ENCODE measurements at places on chromosomes 6 and 20.

- DNase-seq: no peak
These were observed 8.0 kb upstream of the SIM1 start for GRCh38 chr6:100472674-100473073.

DNA sequence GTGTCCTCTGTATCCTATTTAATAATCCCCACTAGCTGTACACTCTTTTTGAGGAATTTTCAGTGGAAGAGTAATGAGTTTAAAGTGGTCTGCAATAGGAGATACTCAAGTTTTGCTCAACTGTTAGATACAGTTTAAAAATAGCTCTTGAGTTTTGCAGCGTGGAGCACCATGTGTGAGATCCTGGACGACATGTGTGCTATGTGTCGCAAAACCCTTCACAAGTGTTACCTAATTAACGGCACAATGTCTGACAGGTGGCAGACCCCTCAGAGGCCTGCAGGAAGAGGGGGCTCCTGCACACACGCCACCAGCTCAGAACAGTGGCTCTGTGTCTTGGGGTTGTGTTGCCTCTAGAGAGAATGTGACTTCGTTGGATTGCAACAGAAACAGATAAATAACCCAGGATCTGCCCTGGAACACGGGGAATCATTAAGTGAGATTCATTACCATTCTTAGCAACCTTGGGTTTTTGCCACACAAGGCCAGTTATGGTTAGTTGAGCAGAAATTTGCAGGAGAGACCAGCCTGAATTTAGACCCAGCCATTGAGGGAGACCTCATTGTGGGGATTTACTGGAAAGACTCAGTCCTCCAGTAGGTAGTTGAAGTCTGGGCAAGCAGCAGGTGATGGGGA, 73.8 kb downstream of the SASH1 start:
- no peak for DNase-seq

GRCh38 chr6:79909517-79909916, 37.8 kb downstream of the ELOVL4 start:
- DNase-seq: no peak

DNA sequence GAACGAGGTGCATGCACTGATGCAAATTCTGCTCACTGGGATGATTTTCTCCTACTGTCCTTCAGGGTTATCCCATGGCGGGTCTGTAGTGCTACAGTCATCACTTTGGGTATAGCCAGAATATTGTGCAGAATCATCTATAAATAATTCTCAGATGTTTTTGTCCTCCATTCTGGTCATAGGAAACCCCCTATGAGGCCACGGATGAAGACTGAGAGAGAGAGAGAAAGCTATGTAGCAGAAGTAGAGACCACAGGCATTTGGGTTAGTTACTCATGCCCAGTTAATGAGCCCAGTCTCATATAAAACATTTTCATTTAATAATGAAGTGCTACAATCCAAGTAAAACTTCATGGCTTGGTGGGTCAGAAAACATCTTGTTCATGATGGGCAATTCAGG, 145.1 kb upstream of the PLN start:
- DNase-seq: no peak

- no peak for DNase-seq
These were observed 262.0 kb upstream of the RIN2 start for GRCh38 chr20:19495905-19496703.

DNA sequence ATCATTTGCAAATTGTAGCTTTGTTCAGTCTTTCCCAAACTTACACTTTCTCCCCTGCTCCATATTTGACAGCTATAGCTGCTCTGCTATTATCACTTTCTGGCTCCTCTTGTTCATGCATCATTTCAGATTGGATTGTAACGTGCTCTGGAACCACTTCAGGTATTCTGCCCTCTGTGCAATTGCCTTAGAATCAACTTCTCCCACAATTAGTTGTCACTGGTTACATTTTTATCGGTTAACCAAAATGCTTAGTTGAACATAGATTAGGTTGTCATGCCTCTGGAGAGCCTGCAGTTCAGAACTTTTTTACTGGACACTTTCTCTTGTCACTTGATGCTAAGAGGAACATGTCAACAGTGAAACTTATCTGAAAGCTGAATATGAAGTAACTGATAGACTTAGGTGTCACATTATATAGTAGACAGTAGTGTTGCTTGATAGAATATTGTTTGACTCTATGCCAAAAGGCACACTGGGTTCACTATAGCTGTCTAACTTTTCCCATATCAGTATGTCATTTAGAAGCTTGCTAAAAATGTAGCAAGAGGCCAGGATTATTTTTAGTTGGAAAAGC, 127.7 kb upstream of the PTPRK start:
- DNase-seq: no peak
